ENCODE measurements at places on chromosomes 16 and 17.

- peak; percentile 39 for DNase-seq
These were observed 27.3 kb downstream of the USP7 start for GRCh38 chr16:8936421-8936820.

DNA sequence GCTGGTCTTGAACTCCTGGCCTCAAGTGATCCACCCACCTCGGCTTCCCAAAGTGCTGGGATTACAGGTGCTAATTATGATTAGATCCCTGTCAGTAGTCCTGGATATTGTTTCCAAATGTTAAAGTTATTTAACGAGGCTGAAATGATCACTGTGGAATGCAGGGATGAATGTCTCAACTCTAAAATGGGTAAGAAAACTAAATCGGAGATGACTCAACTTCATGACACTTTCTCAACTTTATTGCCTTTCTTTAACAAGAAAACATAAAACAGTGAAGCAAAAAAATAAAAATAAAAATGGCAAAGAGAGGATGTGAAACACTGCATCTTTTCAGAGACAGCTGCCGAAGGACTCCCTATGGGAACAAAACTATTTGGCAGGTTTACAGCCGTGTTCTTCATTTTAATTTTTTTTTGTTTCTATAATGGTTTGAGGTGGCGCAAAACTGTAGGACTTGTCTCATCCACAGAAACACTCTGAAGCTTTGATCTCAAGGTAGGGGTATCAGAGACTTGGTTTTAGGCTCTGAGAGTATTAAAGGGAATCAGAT, 382.0 kb downstream of the GRIN2A start:
- no peak for DNase-seq

DNA sequence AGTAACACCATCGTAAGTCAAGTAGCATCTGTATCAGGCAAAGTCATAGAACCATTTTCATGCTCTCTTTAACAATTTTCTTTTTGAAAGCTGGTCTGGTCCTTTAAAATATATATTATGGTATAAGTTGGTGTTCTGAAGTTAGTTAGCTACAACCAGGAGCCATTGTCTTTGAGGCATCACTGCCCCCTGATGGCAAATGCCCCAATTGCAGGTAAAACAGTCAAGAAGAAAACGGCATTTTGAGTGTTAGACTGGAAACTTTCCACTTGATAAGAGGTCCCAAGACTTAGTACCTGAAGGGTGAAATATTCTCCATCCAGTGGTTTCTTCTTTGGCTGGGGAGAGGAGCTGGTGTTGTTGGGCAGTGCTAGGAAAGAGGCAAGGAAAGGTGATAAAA, 14.1 kb downstream of the TP53 start:
- DNase-seq = peak; percentile 89

DNA sequence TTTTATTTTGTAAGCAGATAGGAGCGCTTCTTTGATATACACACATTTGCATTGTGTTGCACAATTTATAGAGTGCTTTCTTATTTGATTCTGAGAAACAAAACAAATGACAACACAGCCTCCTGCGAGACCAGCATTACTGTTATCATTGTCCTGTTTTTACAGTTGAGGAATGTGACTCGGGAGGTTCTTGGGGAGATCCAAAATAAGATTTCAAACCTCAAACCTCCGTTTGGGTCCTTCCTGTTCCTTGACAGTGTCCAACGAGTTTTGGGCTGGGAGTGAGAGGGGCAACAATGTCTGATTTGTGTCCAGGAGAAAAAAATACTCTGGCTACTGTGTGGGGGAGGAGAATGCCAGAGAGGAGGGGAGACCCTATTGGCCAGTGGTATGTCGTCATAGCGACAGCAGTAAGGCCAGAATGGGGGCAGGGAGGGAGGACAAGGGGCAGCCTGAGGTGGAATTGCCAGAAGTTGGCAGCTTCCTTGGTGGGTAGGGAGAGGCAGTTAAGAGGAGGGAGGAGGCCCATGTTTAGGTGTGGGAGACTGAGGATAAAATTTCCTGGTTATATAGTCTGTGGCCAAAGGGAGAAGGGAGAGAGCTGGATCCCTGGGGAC, 45.5 kb downstream of the TMEM132E start:
- DNase-seq = peak; percentile 53

GRCh38 chr17:17706140-17707060, 25.1 kb downstream of the RAI1 start:
- DNase-seq = no peak

GRCh38 chr16:77898671-77899211, 110.4 kb downstream of the VAT1L start:
- DNase-seq = no peak

DNA sequence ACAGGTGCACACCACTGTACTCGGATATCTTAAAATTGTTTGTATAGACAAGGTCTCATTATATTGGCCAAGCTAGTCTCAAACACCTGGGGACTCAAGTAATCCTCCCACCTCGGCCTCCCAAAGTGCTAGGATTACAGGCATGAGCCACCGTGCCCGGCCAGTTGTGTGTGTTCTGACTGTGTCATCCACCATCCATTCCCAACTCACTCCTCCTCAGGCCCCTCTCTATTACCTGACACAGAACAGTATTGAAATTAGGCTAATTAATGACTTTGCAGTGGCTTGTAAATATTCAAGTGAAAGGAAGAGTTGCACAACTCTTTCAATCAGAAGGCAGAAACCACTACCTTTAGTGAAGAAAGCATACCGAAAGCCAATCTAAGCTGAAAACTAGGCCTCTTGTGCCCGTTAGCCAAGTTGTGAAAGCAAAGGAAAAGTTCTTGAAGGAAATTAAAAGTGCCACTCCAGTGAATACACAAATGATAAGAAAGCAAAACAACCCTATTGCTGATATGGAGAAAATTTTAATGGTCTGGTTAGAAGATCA, 28.7 kb downstream of the GOSR1 start:
- no peak for DNase-seq

GRCh38 chr17:74408815-74409214, 23.1 kb upstream of the GPRC5C start:
- no peak for DNase-seq

- DNase-seq = no peak
These were observed 19.2 kb downstream of the PRPSAP2 start for GRCh38 chr17:18877104-18877645.

- DNase-seq = no peak
These were observed 86.5 kb downstream of the RPA1 start for GRCh38 chr17:1916316-1916715.

DNA sequence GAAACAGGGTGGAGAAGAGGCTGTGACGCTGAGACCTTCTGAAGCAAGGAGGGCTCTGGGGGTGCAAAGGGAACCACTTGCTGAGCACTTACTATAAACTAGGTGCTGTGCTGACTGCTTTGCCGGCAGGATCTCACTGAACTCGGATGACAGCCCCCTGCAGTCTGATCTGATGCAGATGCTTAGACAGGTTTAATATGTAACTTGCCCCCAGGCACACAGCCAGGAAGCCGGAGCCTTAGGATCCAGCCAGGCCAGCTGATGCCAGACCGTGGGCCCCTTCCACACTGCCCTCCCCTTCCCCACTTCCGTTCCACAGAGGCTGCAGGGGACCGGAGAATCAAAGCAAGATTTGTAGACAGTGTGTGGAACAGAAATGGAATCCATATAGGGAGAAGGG, 23.1 kb downstream of the SPACA3 start:
- no peak for DNase-seq

DNA sequence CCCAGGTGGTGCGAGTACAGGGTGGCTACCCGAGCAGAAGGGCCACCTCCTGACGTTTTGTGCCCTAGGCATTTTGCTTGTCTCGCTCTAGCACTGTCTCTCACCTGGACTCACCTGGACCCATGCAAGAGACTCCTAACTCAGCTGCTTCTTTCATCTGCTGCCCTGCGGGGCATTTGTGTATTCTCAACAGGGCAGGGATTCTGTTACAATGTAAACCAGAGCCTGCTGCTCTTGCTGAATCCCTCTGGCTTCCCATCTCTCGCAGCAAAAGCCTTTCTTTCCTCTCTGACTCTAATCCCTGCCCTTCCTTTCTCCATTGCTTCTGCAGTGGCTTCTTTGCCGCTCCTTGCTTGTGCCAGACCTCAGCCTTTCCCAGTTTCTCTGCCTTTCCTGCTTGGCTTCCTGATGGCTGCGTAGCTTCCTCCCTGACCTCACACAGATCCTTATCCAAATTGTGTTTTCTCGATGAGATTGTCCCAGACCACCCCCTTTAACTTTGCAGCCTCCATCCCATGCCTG, 10.2 kb downstream of the ARSG start:
- DNase-seq = no peak

GRCh38 chr16:85017151-85017550, 5.8 kb upstream of the ZDHHC7 start:
- no peak for DNase-seq

DNA sequence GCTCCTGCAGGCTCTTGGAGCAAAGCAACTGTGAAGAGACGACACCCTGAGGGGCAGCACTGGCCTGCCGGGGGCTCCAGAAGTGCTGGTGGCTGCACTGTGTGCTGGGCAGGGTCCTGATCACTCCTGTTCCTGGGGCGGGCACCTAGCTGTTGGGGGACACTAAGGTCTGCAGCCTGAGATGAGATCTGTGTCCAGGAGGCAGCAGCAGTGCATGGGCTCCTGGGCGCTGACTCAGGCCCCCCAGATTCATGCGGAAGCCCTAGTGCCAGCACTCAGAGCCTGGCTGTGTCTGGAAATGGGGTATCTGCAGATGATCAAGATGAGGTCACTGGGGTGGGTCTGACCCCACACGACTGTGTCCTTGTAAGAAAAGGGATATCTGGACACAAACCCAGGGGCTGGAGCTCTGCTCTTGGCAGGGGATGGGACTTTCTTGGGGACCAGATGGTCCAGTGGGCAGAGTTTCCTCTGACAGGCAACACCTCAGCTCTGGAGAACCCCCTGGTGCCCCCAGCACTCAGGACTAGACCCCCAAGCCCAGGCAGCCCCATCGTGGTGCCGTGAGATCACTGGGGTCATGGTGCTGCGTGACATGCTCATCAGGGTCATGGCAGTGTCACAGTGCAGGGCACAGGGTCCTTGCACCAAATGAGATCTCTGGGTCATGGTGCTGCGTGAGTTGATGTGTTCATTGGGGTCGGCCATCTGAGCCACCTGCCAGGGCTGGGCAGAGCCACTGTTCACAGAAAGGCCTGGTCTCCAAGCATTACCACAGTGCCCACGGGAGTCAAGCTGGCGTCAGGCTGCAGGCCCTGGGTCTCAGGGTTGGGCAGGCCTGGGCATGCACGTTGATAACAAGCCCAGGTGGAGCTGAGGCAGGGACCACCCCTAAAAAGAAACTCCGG, 9.5 kb downstream of the FAAP100 start:
- DNase-seq = no peak
